ENCODE measurements at places on chromosomes 16 and 17.

GRCh38 chr16:86075488-86075785, 176.5 kb downstream of the IRF8 start:
- no peak for DNase-seq

DNA sequence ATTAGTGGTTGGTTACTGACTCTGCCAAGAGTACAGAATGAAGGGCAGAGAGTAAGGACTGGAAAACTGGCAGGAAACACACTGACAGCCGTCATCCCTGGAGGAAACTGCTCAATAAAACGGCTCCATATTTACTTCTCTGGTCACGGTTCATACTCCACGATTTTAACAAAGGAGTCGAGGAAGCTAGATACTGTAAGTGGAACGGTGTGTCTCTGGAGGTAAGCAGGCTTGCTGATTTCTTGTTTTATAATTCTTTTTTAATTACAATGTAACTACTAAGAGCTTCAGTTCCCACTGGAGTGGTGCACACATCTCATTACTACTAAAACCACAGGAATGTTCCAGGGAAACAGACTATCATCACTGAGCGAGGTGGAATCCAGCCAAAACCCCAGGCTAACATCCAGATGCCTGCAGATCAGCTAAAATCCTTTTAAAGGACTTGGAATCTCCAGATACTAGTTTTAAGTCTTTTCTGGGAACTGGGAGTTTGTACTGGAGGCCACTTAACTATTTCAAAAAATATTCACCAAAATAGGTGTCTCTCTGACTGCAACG, 17.8 kb downstream of the SERPINF1 start:
- DNase-seq: no peak

- no peak for DNase-seq
These were observed 19.1 kb downstream of the FAM20A start for GRCh38 chr17:68581863-68582645.

DNA sequence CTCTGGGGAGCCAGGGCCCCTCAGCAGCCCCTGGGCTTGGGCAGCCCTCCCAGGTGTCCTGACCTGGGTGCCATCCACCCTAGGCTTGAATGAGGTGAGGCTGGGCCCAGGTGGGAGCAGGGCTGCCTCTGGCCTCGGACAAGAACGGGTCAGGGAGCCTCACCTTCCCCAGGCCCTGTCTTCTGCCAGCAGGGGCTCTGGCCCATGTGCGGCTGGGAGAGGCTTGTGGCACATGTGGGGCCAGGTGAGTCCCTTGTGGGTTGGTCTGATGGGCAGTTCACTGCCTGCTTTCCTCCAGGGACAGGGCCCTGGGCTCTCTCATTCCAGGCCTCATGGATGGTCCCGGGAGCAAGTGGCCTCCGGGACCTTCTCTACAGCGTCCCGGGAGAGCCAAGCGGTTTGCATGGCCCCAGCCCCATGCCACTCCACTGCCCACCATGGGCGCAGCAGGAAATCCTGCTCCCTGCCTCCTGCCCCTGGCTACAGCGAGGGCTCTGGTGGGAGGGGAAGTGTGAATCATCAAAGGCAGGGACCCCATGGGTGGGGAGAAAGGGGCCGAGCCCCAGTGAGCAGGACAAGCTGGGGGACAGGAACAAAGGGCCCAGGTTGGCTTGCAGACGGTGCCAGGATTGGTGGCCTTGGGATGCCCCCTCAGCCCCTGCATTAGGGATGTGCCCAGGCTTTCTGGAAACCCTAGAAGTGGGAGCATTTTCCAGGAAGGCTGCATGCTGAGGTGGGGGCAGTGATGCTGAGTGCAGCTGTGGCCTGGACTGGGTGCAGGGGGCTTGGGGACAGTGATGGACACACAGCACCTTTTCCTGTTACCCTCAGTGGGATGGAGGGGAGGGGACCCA, 12.2 kb downstream of the VASN start:
- no peak for DNase-seq

DNA sequence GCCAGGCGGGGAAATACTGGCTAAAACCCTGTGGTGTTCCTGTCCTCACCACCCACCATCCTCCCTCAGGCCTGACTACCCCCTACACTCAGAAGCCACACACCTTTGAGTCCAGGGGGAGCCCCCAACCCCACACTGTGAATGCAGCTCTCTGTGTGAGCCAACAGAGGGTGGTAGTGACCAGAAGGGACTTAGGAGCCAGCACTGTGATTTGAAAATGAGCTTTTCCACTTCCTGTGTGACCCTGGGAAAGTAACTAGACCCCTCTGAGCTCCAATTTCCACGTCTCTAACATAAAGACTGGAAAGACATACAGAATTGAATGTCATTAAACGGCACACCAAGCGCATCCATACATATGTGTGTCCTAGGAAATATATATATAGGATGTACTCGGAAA, 58.7 kb downstream of the SDK2 start:
- no peak for DNase-seq

GRCh38 chr16:88274847-88275246, 107.9 kb upstream of the ZNF469 start:
- DNase-seq: no peak

DNA sequence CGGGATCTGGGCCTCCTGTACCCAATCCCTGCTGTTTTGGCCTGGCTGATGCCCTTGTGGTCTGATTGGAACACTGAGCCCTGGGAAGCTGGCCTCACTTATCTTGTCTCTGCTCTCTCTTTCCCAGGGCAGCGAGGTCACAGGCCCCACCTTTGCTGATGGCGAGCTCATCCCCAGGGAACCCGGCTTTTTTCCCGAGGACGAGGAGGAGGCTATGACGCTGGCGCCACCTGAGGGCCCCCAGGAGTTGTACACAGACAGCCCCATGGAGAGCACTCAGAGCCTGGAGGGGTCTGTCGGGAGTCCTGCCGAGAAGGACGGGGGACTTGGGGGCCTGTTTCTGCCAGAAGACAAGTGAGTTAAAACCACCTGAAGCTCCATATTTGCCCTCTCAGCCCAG, 126.0 kb downstream of the RAB11FIP4 start:
- DNase-seq: no peak
